Stimulated activated CD8-positive, alpha-beta memory T cell treated with anti-CD3 and anti-CD28 coated beads, Interleukin-15, amount 100 ng/mL, for 24 hours (primary cell): ENCODE measurements at places on chromosomes 7 and 10.

DNA sequence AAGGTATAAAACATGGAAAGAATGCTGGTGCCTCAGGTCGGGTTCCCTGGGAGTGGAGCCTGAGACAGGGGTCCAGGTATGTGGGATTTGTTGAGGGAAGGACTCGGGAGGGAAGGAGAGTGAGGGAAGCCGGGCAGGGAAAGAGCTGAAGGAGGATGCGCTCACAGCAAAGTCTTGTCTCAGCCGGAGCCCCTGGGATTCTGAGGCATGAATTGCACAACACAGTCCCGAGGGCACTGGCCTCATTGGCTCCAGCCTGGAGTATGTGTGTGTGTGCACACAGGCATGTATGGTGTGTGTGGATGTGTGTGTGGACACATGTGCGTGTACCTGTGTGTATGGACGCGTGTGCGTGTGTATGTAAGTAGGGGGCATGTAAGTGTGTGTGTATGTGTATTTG, 87.4 kb downstream of the WDFY4 start:
- no peak for DNase-seq

DNA sequence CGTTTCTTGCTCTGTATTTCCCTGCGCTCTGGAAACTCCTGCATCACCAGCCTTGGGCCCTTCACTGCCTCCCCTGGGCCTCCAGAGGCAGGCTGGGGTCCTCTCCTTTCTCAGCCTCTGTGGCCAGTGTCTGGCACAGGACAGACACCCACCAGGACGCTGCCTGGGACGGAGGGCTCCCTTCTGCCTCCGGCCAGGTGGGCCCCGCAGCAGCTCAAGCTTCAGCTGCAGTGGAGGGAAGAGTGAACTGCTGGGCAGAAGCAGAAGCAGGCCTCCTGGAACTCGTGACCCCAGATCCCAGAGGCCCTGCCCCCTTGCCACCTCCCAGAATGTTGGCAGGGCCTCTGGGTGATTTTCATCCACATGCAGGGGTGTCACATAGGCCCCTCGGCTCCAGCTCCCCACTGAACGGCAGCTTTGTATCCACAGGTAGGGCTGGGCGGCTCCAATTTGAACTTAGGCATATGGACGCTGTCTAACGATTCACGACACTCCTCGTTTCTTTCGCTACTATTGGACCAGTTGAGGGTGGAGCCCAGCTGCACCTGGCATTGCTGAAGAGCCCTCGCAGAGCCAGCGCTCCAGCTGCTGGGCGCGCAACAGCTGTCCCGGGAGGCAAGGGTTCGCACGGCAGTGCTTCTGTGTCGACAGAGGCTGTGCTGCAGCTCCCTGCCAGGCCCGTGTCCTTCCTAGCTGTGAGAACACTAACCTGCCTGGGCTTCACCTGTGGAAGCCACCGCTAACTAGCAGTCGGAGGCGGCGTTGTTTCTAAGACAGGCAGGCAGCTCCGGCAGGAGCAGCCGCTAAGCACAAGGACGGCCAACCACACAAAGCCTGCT, 18.4 kb upstream of the GPR146 start:
- no peak for DNase-seq

GRCh38 chr10:119477444-119477843, 65.1 kb downstream of the RGS10 start:
- DNase-seq: no peak

GRCh38 chr7:41972270-41972669, 264.7 kb downstream of the GLI3 start:
- DNase-seq: no peak

GRCh38 chr10:69960988-69961880, 91.4 kb upstream of the MACROH2A2 start:
- DNase-seq: no peak

DNA sequence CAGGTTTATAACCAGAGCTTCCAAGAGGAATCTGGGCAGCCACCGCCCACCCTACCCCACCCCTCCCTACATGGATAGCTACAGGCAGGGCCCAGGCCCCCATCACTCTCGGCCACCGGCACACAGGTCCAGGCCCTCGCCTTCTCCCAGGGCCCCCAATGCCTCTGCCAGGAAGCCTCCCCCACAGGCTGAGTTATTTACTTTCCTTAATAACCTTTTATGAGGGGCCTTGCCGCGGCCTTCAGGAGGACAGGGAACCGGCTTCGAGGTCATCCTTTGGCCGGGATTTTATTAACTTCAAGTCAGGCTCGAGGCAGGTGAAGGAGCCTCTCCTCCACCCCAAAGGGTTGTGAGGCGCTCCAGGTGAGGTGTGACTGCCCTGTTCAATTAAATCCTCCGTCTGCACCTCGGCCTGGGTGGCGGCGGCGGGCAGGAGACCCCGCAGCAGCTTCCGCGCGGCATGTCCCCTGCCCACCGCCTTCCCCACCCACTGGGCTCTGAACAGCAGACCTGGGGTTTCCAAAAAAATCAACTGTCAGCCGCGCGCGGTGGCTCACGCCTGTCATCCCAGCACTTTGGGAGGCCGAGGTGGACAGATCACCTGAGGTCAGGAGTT, 106.5 kb downstream of the MICALL2 start:
- no peak for DNase-seq

- DNase-seq: no peak
Measured at GRCh38 chr7:113087071-113087998, 708 bp upstream of the GPR85 start.

GRCh38 chr7:101399759-101400158, 37.1 kb downstream of the COL26A1 start:
- DNase-seq: no peak

DNA sequence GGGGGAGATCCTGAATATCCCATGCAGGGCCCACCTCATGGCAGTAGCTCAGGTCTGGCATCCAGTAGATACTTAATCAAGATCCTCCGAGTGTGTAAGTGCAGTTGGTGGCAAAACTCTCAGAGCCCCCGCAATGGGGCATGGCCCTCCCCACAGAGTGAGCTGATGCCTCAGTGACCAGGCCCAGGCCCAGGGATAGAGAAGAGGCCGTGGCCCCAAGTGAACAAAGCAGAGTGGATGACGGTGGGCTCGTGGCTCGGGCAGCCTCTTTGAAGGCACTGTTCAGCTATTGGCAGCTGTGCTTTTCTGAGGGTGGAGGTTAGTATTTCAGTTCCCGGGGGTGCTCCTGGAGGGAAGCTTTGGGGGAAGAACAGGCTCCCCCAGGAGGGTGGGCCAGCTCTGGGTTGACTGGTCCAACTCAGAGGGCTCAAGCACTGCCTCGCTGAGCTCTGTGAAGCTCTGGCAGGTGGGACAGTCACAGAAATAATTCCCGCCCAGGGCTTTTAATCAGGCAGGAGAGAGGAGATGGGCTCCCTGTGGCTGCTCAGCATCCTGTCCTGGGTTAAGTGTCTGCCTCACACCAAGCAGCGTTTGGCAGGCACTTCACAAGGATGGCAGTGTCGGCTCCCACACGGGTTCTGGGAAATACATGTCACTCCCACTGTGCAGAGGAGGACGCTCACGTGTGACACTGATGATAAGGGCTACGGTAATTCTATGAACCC, 583.6 kb downstream of the TCERG1L start:
- DNase-seq: no peak

GRCh38 chr7:91573405-91573804, 307.1 kb downstream of the MTERF1 start:
- DNase-seq: no peak

DNA sequence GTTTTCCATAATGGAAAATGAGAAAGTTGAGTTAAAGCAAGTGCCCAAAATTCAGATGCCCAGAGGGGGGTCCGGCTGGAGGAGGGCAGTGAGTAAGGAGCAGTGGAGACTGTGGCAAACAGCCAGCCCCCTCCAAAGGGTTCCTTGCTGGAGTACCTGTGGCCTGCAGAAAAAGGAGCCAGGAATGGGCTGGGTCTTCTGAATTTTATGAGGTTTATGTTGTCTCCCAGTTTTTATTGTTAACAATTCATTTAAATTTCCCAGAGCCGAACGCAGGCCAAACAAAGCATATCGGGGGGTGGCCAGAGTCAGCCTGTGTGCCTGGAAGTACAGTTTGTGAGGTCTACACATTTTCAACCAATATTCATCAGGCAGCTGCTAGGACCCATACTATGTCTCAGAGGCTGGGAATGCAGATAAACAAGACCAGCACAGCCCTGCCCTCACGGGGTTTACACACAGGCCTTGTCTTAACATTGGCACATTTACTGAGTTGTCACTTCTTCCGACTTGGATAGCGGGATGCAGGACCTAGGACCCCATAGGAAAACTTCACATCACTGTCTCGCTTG, 12.9 kb upstream of the CSGALNACT2 start:
- no peak for DNase-seq
